ENCODE measurements at places on chromosomes 16 and 17.

GRCh38 chr16:10743227-10743609 is 424 bp upstream of the NUBP1 start:
- no peak for DNase-seq

- no peak for DNase-seq
Observed at GRCh38 chr17:1107777-1108477, 71.9 kb downstream of the ABR start.

- DNase-seq: no peak
Observed at GRCh38 chr17:38786372-38786771, 13.0 kb downstream of the PIP4K2B start.

DNA sequence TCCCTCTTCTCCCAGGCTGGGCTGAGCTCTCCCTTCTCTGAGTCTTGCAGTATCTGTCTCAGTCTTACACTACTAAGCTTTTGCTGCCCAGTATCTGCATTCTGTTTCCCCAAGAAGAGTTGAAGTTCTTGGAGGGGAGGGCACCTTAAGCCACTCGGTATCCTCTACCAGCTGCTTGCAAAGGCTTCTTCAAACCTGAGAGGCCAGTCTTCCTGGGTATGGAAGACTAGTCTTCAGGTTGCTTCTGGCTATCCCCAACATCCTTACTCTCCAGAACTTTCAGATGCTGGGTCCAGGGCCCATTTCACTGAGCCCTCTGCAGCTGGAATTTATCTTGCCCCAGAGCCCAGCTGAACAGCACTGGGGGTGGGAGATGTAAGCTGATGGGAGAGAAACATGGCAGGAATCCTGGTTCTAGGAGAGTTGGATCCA is 20.1 kb downstream of the GP2 start:
- no peak for DNase-seq

Measured in GM12892 (cell line).